ENCODE measurements at places on chromosomes 13 and 19. TPM values are rescaled to one million over a fixed set of nuclear protein-coding genes. Genes with fewer than 3 reads are reported as not detected.

OXGR1 gene
- not detected for total RNA-seq

NDUFA13 gene
- 185 TPM for total RNA-seq

GTF2F1 gene
- total RNA-seq, result 107 TPM

FCAR gene
- total RNA-seq, result not detected

ACER1 gene
- not detected for total RNA-seq

SLC1A6 gene
- not detected for total RNA-seq

FBXO17 gene
- total RNA-seq, result 13.8 TPM

SLITRK6 gene
- total RNA-seq, result not detected

ZNF575 gene
- total RNA-seq, result 0.14 TPM

CATSPERD gene
- total RNA-seq, result not detected

PTH2 gene
- total RNA-seq, result not detected

CBY2 gene
- not detected for total RNA-seq

POLD1 gene
- total RNA-seq, result 51.7 TPM

RYR1 gene
- under 0.01 TPM for total RNA-seq

IGFLR1 gene
- total RNA-seq, result 0.66 TPM

KLK1 gene
- total RNA-seq, result not detected

UPK1A gene
- not detected for total RNA-seq

ENOX1 gene
- total RNA-seq, result 0.57 TPM

PPP1R15A gene
- total RNA-seq, result 221 TPM

LAIR1 gene
- not detected for total RNA-seq

C13orf42 gene
- not detected for total RNA-seq

ZGLP1 gene
- total RNA-seq, result 0.72 TPM

SHD gene
- not detected for total RNA-seq

TMEM255B gene
- total RNA-seq, result 2.4 TPM

TMEM221 gene
- not detected for total RNA-seq

NLRP7 gene
- total RNA-seq, result not detected

CACTIN gene
- 23.6 TPM for total RNA-seq

All from placental pericyte (primary cell).